ENCODE measurements at places on chromosomes 7 and 10. TPM values are rescaled to one million over a fixed set of nuclear protein-coding genes. Genes with fewer than 3 reads are reported as not detected.

The SPOCK2 gene
- total RNA-seq: not detected

The IKZF1 gene
- 118 TPM for total RNA-seq

The KLF14 gene
- not detected for total RNA-seq

The SEMA3D gene
- not detected for total RNA-seq

The HTR5A gene
- total RNA-seq: not detected

The MYOF gene
- 9.2 TPM for total RNA-seq

DNA sequence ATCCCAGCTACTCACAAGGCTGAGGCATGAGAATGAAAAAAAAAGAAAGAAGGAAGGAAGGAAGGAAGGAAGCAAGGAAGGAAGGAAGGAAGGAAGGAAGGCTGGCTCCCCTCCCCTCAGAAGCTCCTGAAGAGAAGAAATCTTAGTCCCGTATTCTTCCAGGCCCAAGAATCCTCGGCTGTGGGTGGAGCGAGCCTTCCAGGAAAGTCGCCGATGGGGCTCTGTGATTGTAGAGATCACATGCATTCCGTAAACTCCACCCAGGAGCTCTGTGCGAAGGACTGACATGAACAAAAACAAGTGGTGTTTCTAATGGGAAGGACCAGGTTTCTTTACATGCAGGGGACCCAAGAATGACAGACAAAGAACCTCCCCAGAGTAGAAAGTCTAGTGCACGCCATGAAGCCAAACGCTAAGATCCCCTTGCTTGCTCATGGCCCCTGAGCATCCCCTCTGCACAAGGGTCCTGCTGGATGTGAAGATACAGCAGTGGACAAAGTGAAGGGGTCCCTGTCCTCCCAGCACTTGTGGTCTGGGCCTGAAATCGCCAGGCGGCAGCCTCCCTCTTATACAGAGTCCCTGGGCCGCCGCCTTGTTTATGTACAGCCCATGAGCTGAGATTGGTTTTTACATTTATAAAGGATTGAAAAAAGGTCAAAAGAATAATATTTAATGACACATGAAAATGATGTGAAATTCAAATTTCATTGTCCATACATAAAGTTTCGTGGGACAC lies 25.2 kb downstream of the CNPY1 start:
- H3K27me3 ChIP-seq: no peaks in the 10 kb centered on the region
- H3K27ac ChIP-seq: no peak overlapping the region
- H3K36me3 ChIP-seq: no peaks in the 10 kb centered on the region
- DNase-seq: no peak

GRCh38 chr10:32237644-32238345 lies 109.2 kb downstream of the EPC1 start:
- no peak overlapping the region for H3K4me3 ChIP-seq
- no peak overlapping the region for H3K27ac ChIP-seq
- no peaks in the 10 kb centered on the region for H3K4me1 ChIP-seq
- no peak for DNase-seq

- H3K27ac ChIP-seq: no peak overlapping the region
- H3K27me3 ChIP-seq: no peaks in the 10 kb centered on the region
- no peak overlapping the region for H3K4me3 ChIP-seq
- no peaks in the 10 kb centered on the region for H3K36me3 ChIP-seq
- no peaks in the 10 kb centered on the region for H3K4me1 ChIP-seq
Measured at GRCh38 chr7:112116894-112117293, 89.3 kb downstream of the DOCK4 start.

- H3K4me1 ChIP-seq: no peaks in the 10 kb centered on the region
- no peaks in the 10 kb centered on the region for H3K27me3 ChIP-seq
- H3K27ac ChIP-seq: no peak overlapping the region
Measured at GRCh38 chr7:153529651-153530165, 522.5 kb upstream of the DPP6 start.

DNA sequence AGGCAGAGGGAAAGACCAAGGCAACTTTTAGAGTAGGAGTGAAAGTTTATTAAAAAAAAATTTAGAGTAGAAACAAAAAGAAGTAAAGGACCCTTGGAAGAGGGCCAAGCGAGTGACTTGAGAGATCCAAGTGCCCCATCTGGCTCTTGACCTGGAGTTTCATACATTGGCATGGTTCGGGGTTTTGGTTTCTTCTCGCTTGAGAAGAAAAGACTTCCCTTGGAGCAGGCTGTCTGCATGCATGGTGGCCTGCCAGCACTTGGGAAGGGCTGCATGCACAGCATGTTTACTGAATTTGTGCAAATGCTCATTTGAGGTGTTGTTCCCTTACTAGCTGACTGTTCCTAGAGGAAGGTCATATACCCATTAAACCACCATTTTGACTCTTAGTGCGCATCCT lies 8.8 kb upstream of the ADO start:
- DNase-seq: no peak
- no peaks in the 10 kb centered on the region for H3K36me3 ChIP-seq
- H3K4me1 ChIP-seq: no peaks in the 10 kb centered on the region
- no peak overlapping the region for H3K4me3 ChIP-seq

DNA sequence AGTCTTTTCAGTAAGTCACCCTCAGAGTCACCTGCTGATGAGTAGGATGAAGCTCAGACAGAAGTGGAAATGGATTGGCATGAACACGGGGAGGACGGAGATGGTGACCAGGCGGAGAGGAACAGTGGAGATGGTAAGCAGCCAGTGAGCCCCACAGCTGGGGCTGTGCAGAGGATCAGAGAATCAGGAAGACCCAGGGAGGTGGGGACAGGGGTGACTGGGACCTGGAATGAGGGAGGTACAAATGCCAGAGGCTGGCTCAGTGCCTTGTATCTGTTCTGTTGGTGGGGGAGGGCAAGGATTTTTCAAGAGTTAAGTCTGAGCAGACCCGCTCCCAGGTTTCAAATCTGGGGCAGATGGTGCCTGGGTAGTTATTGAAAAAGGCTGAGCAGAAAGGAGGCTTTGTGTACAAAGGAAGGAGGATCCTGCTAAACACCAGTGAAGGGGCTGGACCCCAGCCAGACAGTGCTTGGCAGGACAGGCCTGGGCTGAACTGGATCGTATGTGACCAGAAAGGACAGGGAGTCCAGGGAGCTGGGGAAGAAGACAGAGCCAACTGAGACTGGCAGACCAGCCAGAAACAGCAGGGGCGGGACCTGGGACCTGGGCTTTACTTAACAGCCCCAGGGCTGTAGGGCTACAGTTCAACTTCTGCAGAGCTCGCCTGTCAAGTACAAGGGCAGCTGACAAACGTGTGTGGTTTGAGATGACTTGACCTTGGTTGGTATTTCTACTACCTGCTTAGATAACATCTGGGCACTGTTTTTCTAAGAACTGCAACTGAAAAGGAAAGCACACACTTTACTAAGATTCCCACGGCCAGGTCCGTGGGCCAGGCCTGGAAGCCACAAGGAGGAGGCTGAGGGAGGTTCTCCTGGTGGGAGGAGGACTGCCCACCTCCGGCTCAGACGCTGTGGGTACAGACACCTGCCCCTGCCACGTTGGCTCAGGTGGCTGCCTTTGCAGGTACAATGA lies 13.2 kb upstream of the FRMPD2 start:
- H3K4me3 ChIP-seq: no peak overlapping the region
- no peak overlapping the region for H3K27ac ChIP-seq
- no peak for DNase-seq
- H3K36me3 ChIP-seq: no peaks in the 10 kb centered on the region
- H3K27me3 ChIP-seq: no peaks in the 10 kb centered on the region

GRCh38 chr7:82049891-82050533 lies 280.2 kb upstream of the HGF start:
- no peak for DNase-seq
- no peaks in the 10 kb centered on the region for H3K27me3 ChIP-seq
- no peaks in the 10 kb centered on the region for H3K4me1 ChIP-seq
- H3K36me3 ChIP-seq: no peaks in the 10 kb centered on the region

- no peak overlapping the region for H3K27ac ChIP-seq
- H3K4me1 ChIP-seq: peaks cover 7% of the 10 kb centered on the region
- H3K4me3 ChIP-seq: no peak overlapping the region
- DNase-seq: no peak
Measured at GRCh38 chr7:150903606-150904005, 51.3 kb downstream of the AOC1 start.

DNA sequence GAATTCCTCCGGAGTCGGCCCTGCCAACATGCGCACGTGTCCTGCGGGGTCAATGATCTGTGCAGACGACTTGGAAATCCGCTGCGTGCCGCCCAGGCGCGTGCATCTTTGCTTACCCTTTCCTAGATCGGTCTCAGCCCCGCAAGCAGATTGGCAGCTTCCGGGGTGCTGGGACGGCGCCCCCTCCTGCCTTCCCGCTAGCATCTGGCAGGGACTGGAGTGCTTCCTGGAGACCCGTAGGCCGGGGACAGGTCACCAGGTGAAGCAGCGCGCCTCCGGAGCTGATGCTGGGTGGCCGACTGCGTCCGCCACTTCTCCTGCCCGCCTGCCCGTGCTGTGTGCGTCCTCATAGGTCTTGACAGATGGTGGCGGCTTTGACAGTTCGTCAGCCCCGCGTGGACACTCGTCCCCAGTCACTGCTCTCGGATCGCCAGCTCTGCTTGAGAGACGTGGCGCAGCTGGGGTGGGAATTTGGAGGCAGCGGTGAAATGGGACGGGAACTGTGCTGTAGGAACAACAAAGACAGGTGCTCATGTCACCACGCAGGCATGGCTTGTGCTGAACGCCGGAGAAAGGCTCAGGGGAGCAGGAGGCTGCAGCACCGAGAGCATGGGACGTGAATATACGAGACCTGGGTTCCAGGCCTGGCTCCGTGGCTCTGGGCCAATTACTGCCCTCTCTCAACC lies 21.9 kb upstream of the KCNK18 start:
- H3K4me3 ChIP-seq: no peak overlapping the region
- DNase-seq: no peak
- no peaks in the 10 kb centered on the region for H3K36me3 ChIP-seq
- no peaks in the 10 kb centered on the region for H3K27me3 ChIP-seq
- peaks cover 14% of the 10 kb centered on the region for H3K4me1 ChIP-seq

GRCh38 chr10:26860102-26860442 lies 686 bp downstream of the ABI1 start:
- H3K4me3 ChIP-seq: peak overlapping the region; percentile 94
- no peaks in the 10 kb centered on the region for H3K27me3 ChIP-seq
- no peaks in the 10 kb centered on the region for H3K36me3 ChIP-seq
- peaks cover 33% of the 10 kb centered on the region for H3K4me1 ChIP-seq
- peak; percentile 80 for DNase-seq
- peak overlapping the region; percentile 92 for H3K27ac ChIP-seq

GRCh38 chr10:101837748-101838147 lies 5.9 kb downstream of the KCNIP2 start:
- H3K4me3 ChIP-seq: no peak overlapping the region
- DNase-seq: no peak
- H3K27ac ChIP-seq: no peak overlapping the region
- no peaks in the 10 kb centered on the region for H3K27me3 ChIP-seq
- H3K4me1 ChIP-seq: peaks cover 25% of the 10 kb centered on the region

DNA sequence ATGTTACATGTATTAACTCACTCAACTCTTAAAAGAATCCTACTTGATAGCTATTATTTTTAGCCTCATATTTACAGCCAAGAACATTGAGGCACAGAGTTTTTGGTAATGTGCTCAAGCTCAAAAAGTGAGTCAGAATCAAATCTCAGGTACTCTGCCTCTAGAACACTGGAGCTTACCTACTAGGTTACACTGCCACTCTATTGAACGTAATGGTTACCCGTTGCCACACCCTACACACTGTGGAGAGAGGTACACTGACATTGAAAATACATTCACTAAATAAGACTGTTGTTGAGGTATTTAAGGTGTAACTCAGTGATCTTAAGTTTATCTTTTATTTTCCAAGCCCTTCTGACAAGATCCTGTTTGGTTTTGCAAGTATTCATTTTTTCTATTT lies 17.9 kb downstream of the SLC26A3 start:
- 0 out of 2 replicates have a peak, but pooled peaks cover 2% of the 10 kb centered on the region for H3K27me3 ChIP-seq
- H3K36me3 ChIP-seq: no peaks in the 10 kb centered on the region
- no peak overlapping the region for H3K27ac ChIP-seq

GRCh38 chr7:138127996-138128395 lies 51.7 kb downstream of the AKR1D1 start:
- no peak overlapping the region for H3K27ac ChIP-seq
- no peaks in the 10 kb centered on the region for H3K36me3 ChIP-seq
- no peaks in the 10 kb centered on the region for H3K27me3 ChIP-seq

GRCh38 chr10:103636492-103636891 lies 143.0 kb downstream of the NEURL1 start:
- no peak for DNase-seq
- no peaks in the 10 kb centered on the region for H3K36me3 ChIP-seq
- no peak overlapping the region for H3K27ac ChIP-seq
- H3K4me3 ChIP-seq: no peak overlapping the region
- no peaks in the 10 kb centered on the region for H3K27me3 ChIP-seq

- H3K36me3 ChIP-seq: no peaks in the 10 kb centered on the region
Measured at GRCh38 chr10:61825001-61825400, 76.5 kb upstream of the ARID5B start.

GRCh38 chr7:117230276-117231046 lies 92.4 kb downstream of the WNT2 start:
- H3K36me3 ChIP-seq: no peaks in the 10 kb centered on the region
- no peaks in the 10 kb centered on the region for H3K4me1 ChIP-seq
- no peak overlapping the region for H3K27ac ChIP-seq

GRCh38 chr7:157495594-157495993 lies 158.8 kb downstream of the DNAJB6 start:
- no peak overlapping the region for H3K27ac ChIP-seq
- no peak for DNase-seq
- no peak overlapping the region for H3K4me3 ChIP-seq
- H3K36me3 ChIP-seq: no peaks in the 10 kb centered on the region
- peaks cover 4% of the 10 kb centered on the region for H3K4me1 ChIP-seq

DNA sequence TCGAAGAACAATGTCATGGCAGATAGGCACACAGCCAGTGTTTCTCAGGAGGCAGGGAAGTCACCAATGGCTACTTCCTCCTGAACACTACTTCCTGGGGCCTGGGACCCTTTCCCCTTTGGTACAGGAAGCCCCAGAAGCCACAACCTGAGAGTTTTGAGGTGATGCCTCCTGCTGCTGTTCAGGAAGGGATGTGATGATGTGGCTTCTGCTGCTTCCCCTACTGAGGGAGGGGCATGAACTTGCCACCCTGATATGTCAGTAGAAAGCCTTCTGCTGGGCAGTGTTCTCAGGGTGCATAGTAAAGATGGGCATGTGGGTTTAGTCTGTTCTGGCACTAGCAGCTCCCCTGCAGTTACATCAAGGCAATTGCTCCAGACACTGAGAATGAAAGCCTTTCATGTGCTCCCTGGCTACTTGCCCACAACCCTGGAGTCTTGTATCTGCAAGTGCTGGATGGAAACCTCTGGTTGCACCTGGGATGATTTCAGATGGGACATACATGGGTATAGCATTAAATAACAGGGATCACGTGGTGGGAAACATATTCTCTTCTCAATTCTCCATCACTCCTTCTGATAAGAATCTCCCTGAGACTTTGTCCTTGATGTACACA lies 69.3 kb downstream of the ADRA2A start:
- no peak for DNase-seq
- no peaks in the 10 kb centered on the region for H3K36me3 ChIP-seq
- H3K27ac ChIP-seq: no peak overlapping the region
- no peak overlapping the region for H3K4me3 ChIP-seq
- H3K27me3 ChIP-seq: no peaks in the 10 kb centered on the region

- no peaks in the 10 kb centered on the region for H3K27me3 ChIP-seq
- H3K36me3 ChIP-seq: no peaks in the 10 kb centered on the region
- no peak overlapping the region for H3K27ac ChIP-seq
- H3K4me1 ChIP-seq: no peaks in the 10 kb centered on the region
- no peak overlapping the region for H3K4me3 ChIP-seq
Measured at GRCh38 chr7:1204460-1205140, 28.1 kb upstream of the UNCX start.

GRCh38 chr7:29140873-29141468 lies 5.4 kb downstream of the CPVL start:
- H3K27me3 ChIP-seq: no peaks in the 10 kb centered on the region
- H3K36me3 ChIP-seq: no peaks in the 10 kb centered on the region
- peaks cover 5% of the 10 kb centered on the region for H3K4me1 ChIP-seq

Data from Karpas-422 (cell line).